Naive thymus-derived CD4-positive, alpha-beta T cell (primary cell): ENCODE measurements at places on chromosomes 11 and 22. TPM values are rescaled to one million over a fixed set of nuclear protein-coding genes. Genes with fewer than 3 reads are reported as not detected.

GRCh38 chr11:119340335-119341221 lies at the start of gene C1QTNF5:
Gene C1QTNF5, minus strand, starts transcription at chr11:119340883. Its CDS starts 486 bp downstream, at chr11:119340397.
- no peak within 1 kb of the TSS for H3K4me3 ChIP-seq
- no peak for DNase-seq
- no peaks in the 10 kb centered on the region for H3K36me3 ChIP-seq

DNA sequence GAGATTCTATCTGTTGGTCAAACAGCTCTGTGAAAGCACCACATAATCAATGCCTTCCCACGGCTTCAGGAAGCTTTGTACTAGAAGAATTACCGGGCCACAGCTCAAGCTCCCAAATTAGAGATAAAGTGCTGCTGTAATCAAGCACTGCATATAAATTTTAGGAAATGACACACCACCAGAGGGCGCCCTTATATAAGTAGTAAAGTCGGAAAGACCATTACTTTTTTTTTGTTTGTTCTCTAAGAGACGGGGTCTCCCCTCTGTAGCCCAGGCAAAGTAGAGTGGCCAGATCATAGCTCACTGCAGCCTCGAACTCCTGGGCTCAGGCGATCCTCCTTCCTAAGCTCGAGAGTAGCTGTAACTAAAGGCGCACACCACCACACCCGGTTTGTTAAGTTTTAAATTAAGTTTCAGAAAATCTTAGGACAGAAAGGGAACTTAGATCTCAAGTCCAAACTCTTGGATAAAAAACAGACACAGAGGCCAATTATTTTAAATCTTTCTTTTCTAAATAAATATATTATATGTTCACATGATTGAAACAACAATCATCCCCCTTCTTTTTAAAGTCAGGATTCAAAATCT lies 32.6 kb downstream of the PRCP start:
- DNase-seq, result peak; percentile 60
- H3K4me3 ChIP-seq, result no peak overlapping the region
- H3K27me3 ChIP-seq, result no peaks in the 10 kb centered on the region
- peaks cover 4% of the 10 kb centered on the region for H3K4me1 ChIP-seq
- H3K36me3 ChIP-seq, result no peaks in the 10 kb centered on the region

DNA sequence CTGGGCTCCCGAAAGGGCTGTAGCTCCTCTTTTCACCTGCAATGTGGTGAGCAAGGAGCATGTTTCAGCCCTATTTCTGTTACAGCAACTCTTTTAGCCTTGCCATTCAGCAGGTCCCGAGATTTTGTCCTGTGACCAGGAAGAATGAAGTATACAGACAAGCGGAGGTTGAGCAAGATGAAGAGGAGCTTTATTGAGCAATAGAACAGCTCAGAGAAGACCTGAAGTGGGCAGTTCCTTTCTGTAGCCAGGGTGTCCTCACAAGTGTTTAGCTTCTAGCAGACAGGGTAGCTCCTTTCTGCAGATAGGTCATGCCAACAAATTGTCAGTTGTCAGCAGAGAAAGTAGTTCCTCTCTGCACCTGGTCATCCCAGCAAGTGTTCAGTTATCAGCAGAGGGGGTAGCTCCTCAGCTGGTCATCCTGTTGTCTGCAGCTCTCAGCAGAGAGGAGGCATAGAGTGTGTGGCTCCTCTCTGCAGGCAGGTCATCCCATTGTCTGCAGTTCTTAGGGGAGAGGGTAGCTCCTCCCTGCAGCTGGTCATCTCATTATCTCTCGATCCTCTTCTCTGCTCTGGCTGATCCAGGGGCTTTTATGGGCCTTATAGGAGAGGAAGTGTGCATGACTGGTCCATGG lies 5.4 kb upstream of the OR56A4 start:
- H3K4me1 ChIP-seq, result no peaks in the 10 kb centered on the region
- H3K27ac ChIP-seq, result no peak overlapping the region
- no peak for DNase-seq
- peaks cover 5% of the 10 kb centered on the region for H3K27me3 ChIP-seq
- H3K36me3 ChIP-seq, result no peaks in the 10 kb centered on the region
- H3K4me3 ChIP-seq, result no peak overlapping the region

- no peaks in the 10 kb centered on the region for H3K27me3 ChIP-seq
- H3K4me3 ChIP-seq, result no peak overlapping the region
- no peak for DNase-seq
- no peaks in the 10 kb centered on the region for H3K36me3 ChIP-seq
- peaks cover 11% of the 10 kb centered on the region for H3K4me1 ChIP-seq
These were observed 3.7 kb upstream of the ACY3 start for GRCh38 chr11:67654225-67654624.

SLC17A6 gene
- total RNA-seq, result not detected

RBMXL2 gene
- total RNA-seq, result not detected

KRTAP5-9 gene
- total RNA-seq, result not detected
